H9 (cell line): ENCODE measurements at places on chromosomes 1 and 21. TPM values are rescaled to one million over a fixed set of nuclear protein-coding genes. Genes with fewer than 3 reads are reported as not detected.

GRCh38 chr1:54709547-54710292 is 5.9 kb upstream of the TTC4 start:
- no peak for DNase-seq
- no peak overlapping the region for H3K27ac ChIP-seq
- no peak overlapping the region for H3K4me3 ChIP-seq
- no peaks in the 10 kb centered on the region for H3K36me3 ChIP-seq
- no peaks in the 10 kb centered on the region; the same call in 1 of the 2 replicates for H3K27me3 ChIP-seq

DNA sequence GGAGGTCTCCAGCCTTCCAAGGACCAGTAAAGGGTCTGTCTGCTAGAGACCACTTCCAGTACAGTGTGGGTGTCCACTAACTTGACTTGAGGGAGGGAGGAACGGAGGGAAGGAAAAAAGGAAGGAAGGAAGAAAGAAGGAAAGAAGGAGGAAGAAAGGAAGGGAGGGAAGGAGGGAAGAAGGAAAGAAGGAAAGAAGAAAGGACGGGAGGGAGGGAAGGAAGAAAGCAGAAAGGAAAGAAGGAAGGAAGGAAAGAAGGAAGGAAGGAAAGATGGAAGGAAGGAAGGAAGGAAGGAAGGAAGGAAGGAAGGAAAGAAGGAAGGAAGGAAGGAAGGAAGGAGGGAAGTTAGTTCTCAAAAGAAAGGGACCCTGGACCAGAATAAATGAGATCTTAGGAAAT is 26.8 kb upstream of the HSD3B1 start:
- no peaks in the 10 kb centered on the region for H3K36me3 ChIP-seq
- H3K4me1 ChIP-seq = peaks cover 2% of the 10 kb centered on the region; the same call in 1 of the 2 replicates
- no peaks in the 10 kb centered on the region; the same call in 1 of the 2 replicates for H3K27me3 ChIP-seq
- H3K27ac ChIP-seq = no peak overlapping the region

GRCh38 chr1:113905435-113905861 is 322 bp downstream of the DCLRE1B start:
- H3K4me3 ChIP-seq = peak overlapping the region; percentile 96
- H3K27ac ChIP-seq = no peak overlapping the region
- H3K4me1 ChIP-seq = no peaks in the 10 kb centered on the region
- peak; percentile 79 for DNase-seq
- H3K27me3 ChIP-seq = no peaks in the 10 kb centered on the region

The OR2L2 gene
- 0.11 TPM in 1 of 2 replicates, not detected in the other for total RNA-seq

- no peak for DNase-seq
- H3K27me3 ChIP-seq = no peaks in the 10 kb centered on the region
- H3K4me3 ChIP-seq = no peak overlapping the region
- no peak overlapping the region for H3K27ac ChIP-seq
Measured at GRCh38 chr1:19877821-19878636, 4.2 kb upstream of the OTUD3 start.

- no peak overlapping the region for H3K4me3 ChIP-seq
- H3K4me1 ChIP-seq = no peaks in the 10 kb centered on the region
Measured at GRCh38 chr1:89732643-89733222, 88.1 kb upstream of the LRRC8D start.

DNA sequence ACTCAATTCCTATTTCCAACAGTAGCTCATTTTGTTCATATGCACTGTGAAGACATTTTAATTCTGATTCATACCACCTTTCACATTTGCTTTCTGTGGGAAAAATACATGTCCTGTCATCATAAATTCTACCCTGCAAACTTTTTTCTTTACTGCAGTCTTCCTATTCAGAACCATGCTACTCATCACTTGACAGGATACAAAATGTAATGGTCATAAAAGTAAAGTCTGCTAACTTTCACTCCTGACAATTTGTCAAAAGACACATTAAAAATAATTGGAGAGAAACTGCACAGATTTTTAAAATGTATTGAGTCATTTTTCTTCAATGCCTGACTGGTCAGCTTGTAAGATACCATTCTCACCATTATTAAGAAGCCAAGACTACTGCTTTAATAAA is 1817.1 kb downstream of the BRINP3 start:
- H3K36me3 ChIP-seq = no peaks in the 10 kb centered on the region
- no peak overlapping the region for H3K27ac ChIP-seq
- no peak overlapping the region for H3K4me3 ChIP-seq
- DNase-seq = no peak
- no peaks in the 10 kb centered on the region for H3K27me3 ChIP-seq

DNA sequence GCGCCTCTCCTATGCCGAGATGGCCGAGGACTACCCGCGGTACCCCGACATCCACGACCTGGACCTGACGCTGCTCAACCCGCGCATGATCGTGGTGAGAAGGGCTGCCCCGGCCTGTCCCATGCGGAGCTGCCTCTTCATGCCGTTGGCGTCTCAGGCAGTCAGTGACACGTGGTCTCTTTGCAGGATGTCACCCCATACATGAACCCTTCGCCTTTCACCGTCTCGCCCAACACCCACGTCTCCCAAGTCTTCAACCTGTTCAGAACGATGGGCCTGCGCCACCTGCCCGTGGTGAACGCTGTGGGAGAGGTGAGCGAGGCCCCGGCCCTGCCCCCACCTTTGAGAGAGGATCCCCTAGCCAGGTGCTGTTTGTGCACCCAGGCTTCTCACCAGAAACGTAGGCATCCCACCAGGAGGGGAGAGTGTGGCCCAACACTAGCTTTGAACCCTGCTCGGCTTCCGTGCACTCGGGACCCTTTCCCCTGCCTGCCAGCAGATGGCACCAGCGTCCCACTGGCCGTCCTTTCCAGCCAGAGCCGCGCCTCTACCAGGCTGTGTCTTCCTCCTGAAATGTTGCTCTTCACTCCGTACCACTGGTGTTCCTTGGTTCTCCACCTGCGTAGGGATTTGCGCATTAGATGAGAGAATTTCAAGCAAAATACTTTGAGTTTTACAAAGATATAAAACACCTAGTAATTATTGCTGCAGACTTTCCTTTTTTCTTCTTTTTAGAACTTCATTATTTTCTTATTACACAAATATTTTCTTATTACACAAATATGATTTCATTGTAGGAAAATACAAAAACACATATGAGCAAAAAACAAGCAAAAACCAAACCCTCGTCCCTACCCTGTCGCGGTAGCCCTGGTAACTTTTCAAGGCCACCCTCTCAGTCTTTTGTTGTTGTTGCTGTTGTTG is 9.0 kb downstream of the NPPA start:
- H3K4me1 ChIP-seq = no peaks in the 10 kb centered on the region
- no peaks in the 10 kb centered on the region for H3K27me3 ChIP-seq
- H3K27ac ChIP-seq = no peak overlapping the region
- no peak overlapping the region for H3K4me3 ChIP-seq

The INSRR gene
- total RNA-seq = not detected in 2 replicates

The GBP5 gene
- total RNA-seq = not detected in 2 replicates
